ENCODE measurements at places on chromosomes 5 and 9.

- no peak for DNase-seq
Observed at GRCh38 chr5:138636398-138636944, 61.3 kb upstream of the HSPA9 start.

GRCh38 chr5:150593996-150594395 is 46.5 kb upstream of the SYNPO start:
- peak; percentile 27 for DNase-seq

GRCh38 chr5:137061382-137061781 is 437.7 kb downstream of the SPOCK1 start:
- DNase-seq: no peak

GRCh38 chr9:19208653-19209052 is 21.8 kb upstream of the DENND4C start:
- DNase-seq: no peak

GRCh38 chr5:44389823-44390143 is 563 bp upstream of the FGF10 start:
- DNase-seq: no peak

DNA sequence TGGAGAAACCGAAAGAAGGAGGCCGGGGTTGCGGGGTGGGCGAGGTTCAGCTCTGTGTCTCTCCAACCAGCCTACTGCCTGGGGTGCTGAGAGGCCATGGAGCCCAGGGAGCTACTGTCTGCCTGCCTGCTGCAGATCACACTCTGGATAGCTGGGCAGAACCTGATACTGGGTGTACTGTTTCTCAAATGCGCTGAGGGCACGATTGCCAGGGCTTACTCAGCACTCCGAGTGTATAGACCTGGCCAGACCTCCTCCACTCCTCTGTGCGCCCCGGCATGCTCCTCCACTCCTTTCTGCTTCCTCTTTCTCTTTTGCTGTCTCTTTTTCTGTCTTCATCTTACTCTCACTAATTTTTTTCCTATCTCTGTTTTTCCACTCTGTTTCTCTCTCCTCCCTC is 215.1 kb downstream of the PAPPA start:
- no peak for DNase-seq

- DNase-seq: no peak
Observed at GRCh38 chr9:135565636-135566035, 4.1 kb downstream of the PAEP start.
